ENCODE measurements at places on chromosomes 13 and 19. TPM values are rescaled to one million over a fixed set of nuclear protein-coding genes. Genes with fewer than 3 reads are reported as not detected.

DNA sequence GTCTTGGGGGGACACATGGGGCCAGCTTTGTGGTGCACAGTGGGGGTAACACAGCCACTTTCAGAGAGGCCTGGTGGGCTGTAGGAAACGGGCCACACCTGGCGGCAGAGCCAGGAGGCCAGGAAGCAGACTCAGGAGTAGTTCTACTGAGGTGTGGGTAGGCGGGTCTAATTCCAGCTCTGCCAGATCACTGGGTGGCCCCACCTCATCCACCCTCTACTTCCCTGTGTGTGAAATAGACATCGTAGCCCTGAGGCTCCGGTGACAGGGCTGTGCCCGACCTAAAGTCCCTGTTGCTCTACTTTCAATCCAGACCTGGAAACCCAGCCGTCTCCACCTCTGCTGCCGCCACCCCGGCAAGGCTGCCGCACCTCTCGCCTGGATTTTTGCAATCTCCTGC, 4.0 kb downstream of the NKPD1 start:
- DNase-seq: no peak

DNA sequence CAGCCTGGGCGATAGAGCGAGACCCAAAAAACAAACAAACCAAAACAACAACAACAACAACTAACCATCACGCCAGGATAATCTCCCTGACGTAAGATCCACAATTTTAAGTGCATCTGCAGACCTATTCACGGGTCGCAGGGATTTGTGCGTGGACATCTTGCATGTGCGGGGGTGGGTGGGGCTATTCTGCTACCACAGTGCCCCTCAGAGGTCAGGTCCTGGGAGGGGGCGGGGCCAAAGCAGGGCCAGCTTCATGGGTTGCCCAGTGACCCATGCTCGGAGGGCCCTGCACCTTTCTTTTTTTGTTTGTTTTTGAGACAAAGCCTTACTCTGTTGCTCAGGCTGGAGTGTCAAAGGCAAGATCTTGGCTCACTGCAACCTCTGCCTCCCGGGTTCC, 2.6 kb upstream of the CDC42EP5 start:
- peak; percentile 58 for DNase-seq

DNA sequence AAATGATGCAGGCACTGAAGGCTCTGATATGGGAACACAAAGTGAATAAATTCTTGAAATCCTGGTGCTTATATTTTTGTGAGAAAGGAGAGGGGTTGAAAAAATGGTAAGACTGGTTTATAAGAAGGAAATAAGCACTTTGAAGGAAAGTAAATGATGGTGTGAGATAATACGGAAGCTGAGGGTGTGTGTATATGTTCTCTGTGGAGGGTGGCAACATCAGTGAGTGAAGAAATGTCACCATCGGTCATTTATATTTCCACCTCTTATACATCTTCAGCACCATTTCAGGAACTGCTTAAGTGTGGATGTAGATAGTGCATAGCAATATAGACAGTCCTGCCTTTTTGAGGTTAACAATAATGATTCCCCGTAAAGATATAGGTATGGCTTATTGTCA, 17.5 kb downstream of the ZNF136 start:
- no peak for DNase-seq

DNA sequence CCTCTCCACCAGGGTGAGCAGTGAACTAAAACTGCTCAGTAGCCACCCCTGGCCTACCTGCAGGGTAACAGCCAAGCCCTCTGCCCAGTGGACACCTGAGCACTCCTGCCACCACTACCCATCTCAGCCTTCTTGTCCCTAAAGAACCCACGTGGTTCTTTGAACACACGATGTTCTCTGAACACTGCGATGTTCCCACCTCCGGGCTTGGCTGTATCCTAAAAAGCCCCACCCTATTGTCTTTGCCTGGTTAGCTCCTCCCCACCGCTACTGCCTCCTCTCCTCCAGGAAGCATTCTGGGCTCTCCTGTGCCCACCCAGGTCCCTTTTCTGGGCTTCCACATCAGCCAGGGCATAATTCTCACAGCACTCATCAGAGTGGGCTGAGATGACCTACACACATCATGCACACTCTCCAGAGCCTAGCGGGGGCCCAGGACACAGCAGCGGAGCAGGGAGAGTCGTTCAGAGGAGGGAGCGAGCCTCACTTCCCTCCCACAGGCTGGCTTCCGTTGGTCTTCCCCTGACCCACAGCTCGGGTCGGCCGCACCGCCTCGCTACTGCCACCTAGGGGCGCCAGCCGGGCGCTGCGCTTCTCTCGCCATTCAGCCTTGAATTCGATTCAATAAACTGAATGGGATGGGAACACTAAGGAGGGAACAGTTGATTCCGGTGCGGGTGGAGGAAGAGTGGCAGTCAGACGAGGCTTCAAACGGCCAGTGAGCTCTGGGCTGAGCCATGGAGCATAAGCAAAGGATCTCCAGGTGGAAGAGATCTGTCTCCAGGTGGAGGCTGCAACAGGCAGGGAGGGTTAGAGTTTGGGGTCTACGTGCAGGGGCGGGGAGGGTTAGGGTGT, 3.2 kb downstream of the ELAVL1 start:
- peak; percentile 92 for DNase-seq

GRCh38 chr19:49746206-49746958, 16.7 kb downstream of the TSKS start:
- peak; percentile 88 for DNase-seq

DNA sequence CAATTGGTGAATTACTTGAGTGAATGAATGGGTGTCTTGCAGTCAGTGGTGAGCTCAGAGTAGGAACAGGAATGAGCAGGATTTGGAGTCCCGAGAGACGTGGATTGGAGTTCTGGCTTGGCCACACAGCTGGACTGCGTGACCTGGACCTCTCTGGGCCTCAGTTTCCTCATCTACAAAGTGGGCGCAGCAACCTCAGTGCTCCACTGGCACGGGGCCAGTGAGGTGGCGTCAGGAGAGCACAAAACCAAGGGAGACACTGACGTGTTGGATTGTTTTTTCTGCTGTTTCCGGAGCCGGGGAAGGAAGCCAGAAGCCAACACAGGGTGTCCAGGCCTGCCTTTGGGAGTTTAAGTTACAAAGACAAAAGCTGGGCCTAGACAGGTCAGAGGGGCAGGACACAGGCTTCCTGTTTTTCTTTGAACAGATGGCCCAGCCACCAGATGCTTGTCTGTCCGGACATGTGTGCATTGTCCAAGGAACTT, 6.5 kb upstream of the DOCK6 start:
- DNase-seq: peak; percentile 86

GRCh38 chr19:10364644-10365043, 15.7 kb downstream of the TYK2 start:
- DNase-seq: peak; percentile 59

DNA sequence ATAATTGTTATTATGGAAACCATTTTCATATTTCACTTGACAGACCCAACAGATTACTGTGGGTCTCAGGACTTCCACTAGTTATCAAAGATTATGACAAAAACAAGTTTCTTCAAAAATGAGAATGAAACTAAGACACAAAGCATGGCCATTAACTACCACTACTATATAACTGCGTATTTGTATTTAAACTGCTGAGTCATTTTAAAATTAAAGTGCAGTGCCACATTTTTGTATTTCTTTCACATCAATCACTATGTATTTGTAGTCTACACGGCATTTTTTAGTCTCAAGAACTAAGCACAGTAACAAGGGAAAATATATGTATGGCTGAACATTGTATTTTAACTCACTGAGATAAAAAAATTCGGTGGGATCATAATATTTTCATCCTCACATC, 10.1 kb upstream of the KLF12 start:
- DNase-seq: no peak

DNA sequence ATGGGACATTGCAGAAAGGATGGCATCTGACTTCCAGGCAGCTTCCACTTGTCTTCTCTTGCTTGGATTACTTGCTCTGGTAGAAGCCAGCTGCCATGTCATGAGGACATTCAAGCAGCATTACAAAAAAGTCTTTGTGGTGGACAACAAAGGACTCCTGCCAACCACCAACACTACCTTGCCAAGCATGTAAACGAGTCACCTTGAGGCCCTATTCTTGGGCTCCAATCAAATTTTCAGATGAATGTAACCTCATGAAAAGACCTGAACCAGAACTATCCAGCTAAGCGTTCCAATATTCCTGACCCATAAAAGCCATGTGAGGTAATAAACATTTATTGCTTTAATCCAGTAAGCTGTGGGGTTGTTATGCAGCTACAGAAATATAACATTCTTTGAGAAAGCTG, 12.5 kb downstream of the PROSER1 start:
- no peak for DNase-seq

DNA sequence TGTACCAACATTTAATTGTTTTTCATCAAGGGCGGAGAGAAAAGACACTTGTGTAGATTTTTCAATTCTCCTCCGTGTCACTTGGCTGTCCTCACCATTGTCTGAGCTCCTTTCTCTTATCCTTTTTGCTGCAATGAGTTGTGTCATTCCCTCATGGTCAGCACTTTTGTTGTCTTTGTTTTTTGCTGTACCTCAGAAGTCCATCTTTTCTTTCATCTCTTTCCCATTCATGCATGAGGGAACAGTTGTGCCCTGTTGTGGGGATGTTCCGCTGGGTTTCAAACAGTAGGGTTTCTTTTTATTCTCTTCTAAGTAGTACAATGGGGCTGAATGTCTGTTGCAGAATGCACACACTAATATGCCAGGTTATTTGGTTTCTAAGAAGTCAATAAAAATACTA, 222.6 kb downstream of the TM9SF2 start:
- no peak for DNase-seq

GRCh38 chr19:17424743-17425365, 5.0 kb downstream of the MVB12A start:
- DNase-seq: peak; percentile 83

- DNase-seq: no peak
Measured at GRCh38 chr19:53898636-53899341, 10.3 kb upstream of the CACNG7 start.

DNA sequence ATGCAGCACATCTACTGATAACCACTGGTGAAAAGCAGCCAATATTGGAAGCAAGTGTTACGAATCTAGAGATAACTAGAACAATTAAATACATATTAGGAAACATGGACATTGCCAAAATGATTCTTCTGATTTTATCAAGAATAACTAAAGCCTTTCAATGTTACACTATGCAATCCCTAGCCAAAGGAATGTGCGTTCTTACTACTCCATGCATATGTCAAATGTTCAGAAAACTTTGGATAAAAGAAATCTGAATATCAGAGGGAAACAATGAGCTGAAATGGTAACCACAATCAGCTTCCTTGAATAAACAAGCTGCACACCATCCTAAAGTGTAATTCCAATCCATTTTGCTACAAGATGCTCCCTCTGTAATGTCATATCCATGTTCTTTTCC, 951 bp upstream of the POSTN start:
- no peak for DNase-seq

DNA sequence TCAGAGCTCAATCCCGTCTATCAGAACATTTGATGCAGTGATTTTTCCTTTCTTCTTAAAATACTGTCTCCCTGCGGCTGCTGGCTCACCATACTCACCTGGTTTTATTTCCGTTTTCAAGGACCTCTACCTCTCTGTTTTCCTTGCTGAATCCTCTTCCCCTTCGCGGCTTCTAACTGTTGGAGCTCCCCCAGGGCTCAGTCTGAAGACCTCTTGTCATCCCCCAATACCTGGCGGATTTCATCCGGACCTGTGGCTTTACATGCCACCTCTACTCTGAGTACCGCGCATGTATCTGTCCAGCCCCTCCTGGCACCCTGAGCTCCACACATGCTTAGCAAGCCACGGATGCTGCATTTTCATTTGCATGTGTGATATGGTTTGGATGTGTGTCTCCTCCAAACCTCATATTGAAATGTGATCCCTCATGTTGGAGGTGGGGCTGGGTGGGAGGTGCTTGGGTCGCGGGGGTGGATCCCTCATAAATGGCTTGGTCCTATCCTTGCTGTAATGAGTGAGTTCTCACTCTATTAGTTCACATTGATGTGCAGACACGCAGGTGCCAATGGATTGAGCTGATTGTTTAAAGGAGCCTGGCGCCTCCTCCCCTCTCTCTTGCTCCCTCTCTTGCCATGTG, 106.2 kb upstream of the LSM14A start:
- DNase-seq: no peak

DNA sequence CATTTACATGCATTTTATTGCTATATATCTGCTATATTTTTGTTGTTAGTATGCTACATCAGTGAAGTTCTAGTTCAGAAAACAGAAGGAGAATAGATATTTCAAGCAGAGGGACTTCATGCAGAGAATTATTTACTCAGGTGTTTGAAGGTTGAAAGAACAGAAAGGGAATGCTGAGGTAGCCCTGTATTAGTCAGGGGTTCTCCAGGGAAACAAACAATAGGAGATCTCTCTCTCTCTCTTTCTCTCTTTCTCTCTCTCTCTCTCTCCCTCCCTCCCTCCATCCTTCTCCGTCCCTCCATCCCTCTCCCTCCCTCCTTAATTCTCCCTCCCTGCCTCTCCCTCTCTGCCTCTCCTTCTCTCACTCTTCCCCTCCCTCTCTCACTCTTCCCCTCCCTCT, 114.3 kb upstream of the TDRD3 start:
- no peak for DNase-seq

GRCh38 chr13:40920826-40921225, 98.3 kb downstream of the ELF1 start:
- no peak for DNase-seq

DNA sequence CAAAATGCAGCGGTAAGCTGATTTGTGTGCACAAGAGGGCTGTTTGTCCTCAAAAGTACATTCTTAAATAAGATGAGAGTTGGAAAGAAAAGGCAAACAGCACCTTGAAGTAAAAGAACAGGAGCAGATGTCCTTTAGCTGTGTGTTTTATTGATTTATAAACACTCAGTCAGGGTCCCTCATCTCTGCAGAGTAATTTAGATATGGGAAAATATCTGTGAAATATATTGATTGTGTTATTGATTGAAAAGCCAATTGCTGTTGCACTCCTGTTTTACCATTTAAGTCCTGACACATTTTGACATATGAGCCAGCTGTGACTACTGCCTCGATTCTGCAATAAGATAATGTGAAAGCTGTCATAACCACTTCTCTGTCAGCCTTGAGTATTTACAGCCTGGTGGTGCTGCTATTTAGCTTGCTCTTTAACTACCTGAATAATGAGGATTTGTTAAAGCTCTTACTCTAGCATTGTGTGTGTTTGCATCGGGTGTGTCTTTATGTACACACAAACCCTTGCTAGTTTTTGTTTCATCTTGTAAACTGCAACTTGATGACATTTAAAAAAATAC, 550.1 kb downstream of the DACH1 start:
- DNase-seq: no peak

- peak; percentile 43 for DNase-seq
Measured at GRCh38 chr13:114020750-114021463, 47.0 kb upstream of the C13orf46 start.

Gene HOOK2
- 9.3 TPM for total RNA-seq

Gene TMEM161A
- total RNA-seq: 14.0 TPM

Gene KLK8
- total RNA-seq: not detected

Gene FXYD3
- 2.2 TPM for total RNA-seq

Gene PGLYRP2
- total RNA-seq: not detected

Gene ZNF43
- total RNA-seq: 8.8 TPM

Gene KPNA3
- total RNA-seq: 45.5 TPM
